ENCODE measurements at places on chromosomes 11 and 22.
A peak's percentile ranks its signal among the peaks of the same experiment; 100 is the strongest.

GRCh38 chr22:50102946-50103345 is 13.1 kb downstream of the MOV10L1 start:
- DNase-seq = no peak

GRCh38 chr11:17145972-17146371 is 61.8 kb downstream of the PIK3C2A start:
- peak; percentile 17 for DNase-seq

DNA sequence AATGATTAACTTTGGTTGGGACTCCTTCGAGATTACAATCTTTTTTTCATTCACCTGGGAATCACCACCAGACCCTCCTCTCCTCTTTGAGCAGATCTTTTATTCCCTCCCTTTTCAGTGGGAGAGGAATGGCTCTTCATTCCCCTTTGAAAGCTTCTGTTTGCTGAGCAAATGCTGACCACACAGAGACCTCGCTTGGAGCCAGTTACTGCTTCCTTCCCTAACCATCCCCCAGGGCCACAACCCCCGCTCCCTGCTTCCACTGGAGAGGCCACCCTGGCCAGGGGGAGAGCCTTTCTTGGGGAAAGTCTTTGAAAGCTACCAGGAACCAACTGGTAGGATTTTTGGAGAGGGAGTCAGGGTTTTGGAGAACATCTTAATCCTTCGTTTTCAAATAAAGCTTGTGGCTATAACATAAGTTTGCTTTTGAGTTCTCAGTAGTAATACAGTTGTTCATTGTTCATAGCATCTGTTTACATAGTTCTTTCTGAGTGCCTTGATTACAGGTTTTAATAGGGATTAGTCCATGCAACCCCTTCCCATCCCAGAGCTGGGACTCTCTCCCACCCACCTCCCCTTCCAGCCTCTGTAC is 138.4 kb downstream of the DBX1 start:
- DNase-seq = no peak

GRCh38 chr22:46962406-46962805 is 200.0 kb downstream of the TBC1D22A start:
- no peak for DNase-seq

- DNase-seq = no peak
Observed at GRCh38 chr11:119421941-119422808, 797 bp downstream of the THY1 start.

- peak; percentile 80 for DNase-seq
Observed at GRCh38 chr22:50146439-50147238, 23.9 kb upstream of the PANX2 start.

GRCh38 chr22:50640857-50641647 is 13.1 kb upstream of the ARSA start:
- DNase-seq = no peak

- DNase-seq = no peak
Observed at GRCh38 chr11:76891793-76892192, 31.1 kb downstream of the ACER3 start.

DNA sequence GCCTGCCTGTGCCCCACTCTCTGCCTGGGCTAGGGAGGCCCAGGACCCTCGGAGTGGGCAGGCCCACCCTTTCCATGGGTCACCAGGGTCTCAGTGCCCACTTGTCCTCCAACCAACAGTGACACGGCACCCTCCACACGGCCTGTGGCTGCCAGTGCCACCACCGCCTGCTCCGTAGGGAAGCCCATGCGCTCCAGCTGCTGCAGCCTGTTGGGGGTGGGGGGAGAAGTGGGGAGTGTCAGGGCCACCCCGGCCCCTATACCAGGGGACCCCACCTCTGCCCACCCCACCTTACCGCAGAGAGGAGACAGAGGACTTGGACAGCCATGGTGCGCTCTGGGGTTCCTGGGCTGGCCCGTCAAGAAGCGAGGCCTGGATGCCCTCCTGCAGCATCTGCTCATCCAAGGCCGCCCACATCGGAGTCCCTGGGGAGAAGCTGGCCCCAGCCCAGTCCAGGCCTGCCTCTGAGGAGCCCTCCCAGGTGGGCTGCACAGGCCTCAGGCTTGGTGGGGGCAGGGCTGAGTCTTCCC is 7.7 kb downstream of the RHBDD3 start:
- DNase-seq = no peak

- peak; percentile 23 for DNase-seq
Observed at GRCh38 chr11:46951864-46952263, 15.3 kb downstream of the CSTPP1 start.

GRCh38 chr11:360326-361280 is 8.7 kb upstream of the B4GALNT4 start:
- no peak for DNase-seq

DNA sequence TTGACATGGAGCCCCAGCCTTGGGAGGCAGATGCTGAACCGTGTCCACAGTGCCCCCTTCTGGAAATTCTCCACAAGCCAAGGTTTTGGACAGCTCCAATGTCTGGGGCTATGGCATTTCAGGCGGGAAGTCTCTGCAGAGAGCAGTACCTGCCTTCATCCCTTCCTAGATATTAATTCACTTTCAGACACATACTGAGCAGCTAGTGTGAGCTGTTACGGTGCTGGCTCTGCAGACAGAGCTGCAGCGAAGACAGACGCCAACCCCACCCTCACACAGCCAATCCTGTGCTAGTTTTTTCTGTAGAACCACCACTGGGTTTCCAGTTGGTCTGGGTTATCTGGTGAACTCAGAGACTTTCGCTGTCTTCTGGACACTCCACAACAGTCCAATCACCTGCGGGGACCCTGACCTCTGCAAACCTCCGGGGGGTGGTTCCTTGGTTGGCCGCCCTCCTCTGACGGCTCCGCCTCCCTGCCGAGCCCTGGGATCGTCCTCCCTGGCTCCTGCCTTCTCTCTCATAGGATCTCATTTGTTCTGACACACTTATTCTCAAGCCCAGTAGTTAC is 9.1 kb downstream of the LMF2 start:
- peak; percentile 68 for DNase-seq

GRCh38 chr11:13346470-13346869 is 68.9 kb downstream of the BMAL1 start:
- DNase-seq = no peak

GRCh38 chr11:911031-911889 is 650 bp upstream of the CHID1 start:
- DNase-seq = peak; percentile 47

GRCh38 chr11:104610635-104611034 is 287.6 kb downstream of the CASP12 start:
- no peak for DNase-seq

DNA sequence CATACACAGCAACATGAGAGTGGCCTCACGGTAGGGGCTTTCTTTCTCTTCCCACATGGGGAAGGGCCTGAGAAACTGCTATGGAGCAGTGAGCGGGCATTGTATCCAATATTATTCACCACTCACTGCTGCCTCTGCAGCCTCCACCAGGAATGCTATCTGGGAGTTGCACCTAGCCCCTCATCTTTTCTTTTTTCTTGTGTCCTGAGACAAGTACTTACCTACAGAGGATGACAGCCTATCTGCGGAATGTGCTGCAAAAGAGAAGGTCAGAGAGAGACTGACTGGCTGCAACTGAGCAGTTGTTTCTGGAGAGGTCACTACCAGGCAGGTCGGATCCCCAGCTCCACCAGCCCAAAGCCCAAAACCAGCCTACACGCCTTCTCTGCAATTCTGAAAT is 52.1 kb upstream of the HTATIP2 start:
- DNase-seq = no peak
